ENCODE measurements at places on chromosomes 2 and 18. TPM values are rescaled to one million over a fixed set of nuclear protein-coding genes. Genes with fewer than 3 reads are reported as not detected.

The FEV gene
- total RNA-seq: not detected

The MBP gene
- 5.8 TPM for total RNA-seq

The PLCD4 gene
- 0.31 TPM for total RNA-seq

The TRIM43 gene
- not detected for total RNA-seq

The HAUS1 gene
- 34.8 TPM for total RNA-seq

The DOK6 gene
- 91.4 TPM for total RNA-seq

The HOXD4 gene
- not detected for total RNA-seq

The TFCP2L1 gene
- 0.47 TPM for total RNA-seq

The CDH2 gene
- total RNA-seq: 200 TPM

The MARCO gene
- 0.31 TPM for total RNA-seq

The CLEC4F gene
- total RNA-seq: not detected

The TNFAIP6 gene
- 0.31 TPM for total RNA-seq

The KLHL30 gene
- 0.16 TPM for total RNA-seq

The UGT1A10 gene
- not detected for total RNA-seq

The CAPN14 gene
- total RNA-seq: 1.4 TPM

The SCG2 gene
- total RNA-seq: 52.9 TPM

The QPCT gene
- total RNA-seq: 5.9 TPM

The CFAP53 gene
- 1.4 TPM for total RNA-seq

The PDCL3 gene
- total RNA-seq: 8.1 TPM

The ACKR3 gene
- total RNA-seq: 20.3 TPM

The UGT1A8 gene
- total RNA-seq: not detected

The FBXO41 gene
- total RNA-seq: 27.0 TPM

The HOXD13 gene
- not detected for total RNA-seq

The PTPRM gene
- 45.4 TPM for total RNA-seq

The CCDC102B gene
- total RNA-seq: 20.1 TPM

The SCYGR4 gene
- total RNA-seq: not detected

The UGGT1 gene
- 57.6 TPM for total RNA-seq

The ZFP36L2 gene
- 2.5 TPM for total RNA-seq

The LYPD1 gene
- total RNA-seq: 17.8 TPM

The APCDD1 gene
- 10.3 TPM for total RNA-seq

Measured in occipital lobe (tissue), 3 donors.